Kasumi-1 (cell line): ENCODE measurements at places on chromosomes 11 and 22.

DNA sequence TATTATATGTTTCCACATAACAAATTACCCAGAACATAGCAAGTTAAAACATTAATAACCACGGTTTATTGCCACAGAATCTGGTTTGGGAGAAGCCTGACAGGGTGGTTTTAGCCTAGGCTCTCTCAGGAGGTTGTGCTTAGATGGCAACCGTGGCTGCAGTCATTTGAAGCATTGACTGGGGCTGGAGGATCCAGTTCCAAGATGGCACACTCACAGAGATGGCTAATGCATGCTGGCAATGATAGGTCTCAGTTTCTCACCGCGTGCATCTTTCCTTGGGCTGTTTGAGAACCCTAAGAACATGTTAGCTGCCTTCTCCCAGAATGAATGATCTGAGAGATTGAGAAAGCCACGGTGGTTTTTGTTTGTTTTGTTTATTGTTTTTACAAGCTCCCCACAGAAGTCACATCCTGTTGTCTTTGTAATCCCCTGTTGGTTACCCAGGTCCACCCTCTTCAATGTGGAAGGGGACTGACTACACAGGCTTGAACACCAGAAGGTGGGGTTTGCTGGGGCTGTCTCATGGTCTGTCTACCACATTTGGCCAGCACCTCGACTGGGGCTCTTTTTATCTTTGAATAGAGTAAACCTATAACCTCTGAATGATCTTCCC, 36.6 kb upstream of the GRAMD1B start:
- DNase-seq = no peak

- DNase-seq = no peak
Measured at GRCh38 chr22:17103351-17103750, 17.8 kb downstream of the TMEM121B start.

DNA sequence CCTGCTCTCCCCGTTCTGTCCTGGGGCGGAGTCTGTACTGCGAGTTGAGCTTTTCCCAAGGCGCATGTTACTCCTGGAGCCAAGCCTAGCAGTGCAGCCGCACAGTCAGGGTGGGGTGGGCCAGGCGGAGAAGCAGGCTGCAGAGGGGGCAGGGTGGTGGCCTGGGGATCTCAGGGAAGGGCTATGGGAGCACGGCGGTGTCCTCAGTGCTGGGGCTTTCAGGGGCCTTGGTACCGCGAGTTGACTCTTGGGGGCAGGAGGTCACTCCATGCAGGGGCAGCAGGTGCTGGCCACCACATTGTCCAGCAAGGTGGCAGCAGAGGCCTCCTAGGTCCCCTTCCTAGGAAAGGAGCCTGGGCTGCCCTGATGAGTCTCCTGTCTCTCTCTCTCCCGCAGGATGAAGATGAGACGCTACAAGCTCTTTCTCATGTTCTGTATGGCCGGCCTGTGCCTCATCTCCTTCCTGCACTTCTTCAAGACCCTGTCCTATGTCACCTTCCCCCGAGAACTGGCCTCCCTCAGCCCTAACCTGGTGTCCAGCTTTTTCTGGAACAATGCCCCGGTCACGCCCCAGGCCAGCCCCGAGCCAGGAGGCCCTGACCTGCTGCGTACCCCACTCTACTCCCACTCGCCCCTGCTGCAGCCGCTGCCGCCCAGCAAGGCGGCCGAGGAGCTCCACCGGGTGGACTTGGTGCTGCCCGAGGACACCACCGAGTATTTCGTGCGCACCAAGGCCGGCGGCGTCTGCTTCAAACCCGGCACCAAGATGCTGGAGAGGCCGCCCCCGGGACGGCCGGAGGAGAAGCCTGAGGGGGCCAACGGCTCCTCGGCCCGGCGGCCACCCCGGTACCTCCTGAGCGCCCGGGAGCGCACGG, 14.9 kb upstream of the MIEF1 start:
- no peak for DNase-seq

DNA sequence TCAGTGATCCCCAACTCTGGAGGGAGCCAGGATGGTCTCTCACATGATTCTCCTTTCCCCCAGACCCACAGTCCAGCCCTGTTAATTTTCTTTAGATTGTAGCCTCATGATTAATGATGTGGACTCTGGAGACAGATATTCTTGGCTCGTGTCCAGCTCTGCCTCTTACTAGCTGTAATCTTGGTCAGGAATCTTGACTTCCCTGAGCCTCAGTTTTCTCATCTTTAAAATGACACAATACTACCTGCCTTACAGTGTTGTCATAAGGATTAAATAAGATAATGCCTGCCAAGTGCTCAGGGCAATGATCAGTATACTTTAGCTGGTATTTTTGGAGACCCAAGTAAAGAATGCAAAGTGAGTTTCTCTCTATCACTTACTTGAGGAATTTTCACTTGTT, 60.0 kb downstream of the SPECC1L start:
- DNase-seq = no peak

DNA sequence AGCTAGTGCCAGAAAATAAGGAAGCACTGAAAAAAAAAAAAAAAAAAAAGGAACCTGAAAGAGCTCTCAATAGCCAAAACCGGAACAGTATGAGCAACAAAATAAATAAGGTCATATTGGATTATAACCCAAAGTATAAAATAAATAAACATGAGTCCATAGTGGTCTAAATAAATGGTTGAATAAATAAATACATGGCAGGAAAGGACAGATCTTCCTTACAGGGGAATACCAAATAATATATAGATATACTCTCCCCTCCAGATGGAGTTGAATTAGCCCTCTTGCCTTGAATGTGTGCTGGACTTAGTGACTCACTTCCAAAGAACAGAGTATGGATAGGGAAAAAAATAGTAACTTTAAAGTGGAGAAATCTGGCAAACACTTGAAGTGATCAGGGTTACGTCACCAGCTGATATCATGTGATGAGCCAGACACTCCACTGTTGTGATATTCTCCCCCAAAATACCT, 14.3 kb upstream of the ARRB1 start:
- DNase-seq = peak; percentile 18

DNA sequence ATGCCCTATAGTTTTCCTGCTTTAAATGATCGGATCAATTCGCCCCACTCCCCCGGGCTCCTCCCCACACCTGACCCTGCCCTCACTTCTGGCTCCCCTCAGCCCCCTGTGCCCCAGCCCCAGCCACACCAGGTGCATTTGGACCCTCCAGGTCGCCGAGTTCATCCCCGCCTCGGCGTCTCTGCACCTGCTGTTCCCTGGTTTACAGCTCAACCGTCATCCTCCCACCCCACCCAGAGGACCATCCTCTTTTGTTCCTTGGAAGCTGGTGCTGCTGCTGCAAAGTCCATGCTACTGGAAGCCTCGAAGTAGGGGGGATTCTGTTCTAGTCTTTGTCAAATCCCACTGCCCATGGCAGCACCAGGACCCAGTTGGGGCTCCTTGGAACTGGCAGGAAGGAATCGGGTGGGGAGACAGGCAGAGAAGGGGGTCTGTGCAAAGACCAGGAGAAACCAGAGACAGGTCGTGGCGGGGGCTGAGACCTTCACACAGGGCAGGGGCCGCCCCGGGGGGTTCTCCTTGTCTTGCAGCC, 4.5 kb upstream of the MUC5B start:
- DNase-seq = no peak

DNA sequence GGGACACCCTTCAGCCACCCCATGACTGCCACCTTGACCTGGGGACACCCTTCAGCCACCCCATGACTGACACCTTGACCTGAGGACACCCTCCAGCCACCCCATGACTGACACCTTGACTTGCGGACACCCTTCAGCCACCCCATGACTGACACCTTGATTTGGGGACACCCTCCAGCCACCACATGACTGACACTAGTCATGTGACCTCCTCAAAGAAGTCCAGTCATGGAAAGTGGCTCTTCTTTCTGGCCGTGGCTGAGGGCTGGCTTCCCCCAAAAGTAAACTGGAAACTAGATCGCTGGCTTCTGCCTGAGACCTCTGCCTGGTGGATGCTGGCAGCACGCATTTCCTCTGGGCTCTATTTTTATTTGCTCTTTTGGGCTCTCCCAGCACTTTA, 28.4 kb downstream of the ARFGAP2 start:
- DNase-seq = no peak
